ENCODE measurements at places on chromosomes 3 and 15.

- no peak for DNase-seq
Observed at GRCh38 chr15:76217029-76217881, 94.0 kb downstream of the ETFA start.

GRCh38 chr3:63926309-63926708 is 14.1 kb upstream of the SCAANT1 start:
- DNase-seq: no peak

DNA sequence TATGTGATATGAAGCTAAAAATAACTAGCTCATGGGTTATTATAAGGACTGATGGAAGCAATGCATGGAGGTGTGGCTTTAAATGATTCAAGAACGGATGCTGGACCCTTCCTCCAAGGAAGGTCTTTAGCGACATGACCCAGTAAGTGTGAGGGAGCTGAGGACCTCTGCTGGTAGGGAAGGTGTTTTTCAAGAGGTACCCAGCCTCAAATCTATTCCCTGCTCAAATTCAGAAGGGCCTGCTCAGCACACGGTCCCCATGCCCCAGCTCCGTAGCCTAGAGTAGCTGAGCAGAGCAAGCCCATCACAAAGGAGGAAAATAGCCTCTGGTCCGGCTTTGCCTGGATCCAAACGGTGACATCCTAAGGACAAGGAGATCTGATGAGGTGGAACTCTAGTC is 266.2 kb upstream of the IGF1R start:
- DNase-seq: no peak

GRCh38 chr15:90016721-90017120 is 15.6 kb downstream of the ZNF710 start:
- no peak for DNase-seq

GRCh38 chr3:31980530-31981205 is 394 bp downstream of the OSBPL10 start:
- no peak for DNase-seq

DNA sequence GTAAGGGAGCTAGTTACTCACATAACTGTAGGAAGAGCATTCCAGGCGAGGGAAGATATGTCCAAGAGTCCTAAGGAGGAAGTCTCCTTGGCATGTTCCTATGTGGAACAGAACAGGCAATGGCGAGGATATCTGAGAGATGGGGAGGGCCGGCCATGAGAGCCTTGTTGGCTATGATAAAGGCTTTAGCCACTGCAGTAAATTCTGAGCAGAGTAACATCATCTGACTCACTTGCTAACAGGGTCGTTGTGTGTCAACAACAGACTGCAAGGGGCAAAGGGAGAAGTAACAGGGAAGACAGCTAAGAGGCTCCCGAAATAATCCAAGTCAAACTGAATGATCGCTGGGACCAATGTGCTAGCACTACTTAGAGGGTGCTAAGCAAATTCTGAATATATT is 21.6 kb downstream of the SFMBT1 start:
- DNase-seq: no peak

GRCh38 chr3:30091686-30092085 is 514.7 kb upstream of the TGFBR2 start:
- DNase-seq: no peak

GRCh38 chr3:47421741-47422649 is 41.2 kb downstream of the PTPN23 start:
- no peak for DNase-seq
